ENCODE measurements at places on chromosomes 7 and 10. TPM values are rescaled to one million over a fixed set of nuclear protein-coding genes. Genes with fewer than 3 reads are reported as not detected.

DNA sequence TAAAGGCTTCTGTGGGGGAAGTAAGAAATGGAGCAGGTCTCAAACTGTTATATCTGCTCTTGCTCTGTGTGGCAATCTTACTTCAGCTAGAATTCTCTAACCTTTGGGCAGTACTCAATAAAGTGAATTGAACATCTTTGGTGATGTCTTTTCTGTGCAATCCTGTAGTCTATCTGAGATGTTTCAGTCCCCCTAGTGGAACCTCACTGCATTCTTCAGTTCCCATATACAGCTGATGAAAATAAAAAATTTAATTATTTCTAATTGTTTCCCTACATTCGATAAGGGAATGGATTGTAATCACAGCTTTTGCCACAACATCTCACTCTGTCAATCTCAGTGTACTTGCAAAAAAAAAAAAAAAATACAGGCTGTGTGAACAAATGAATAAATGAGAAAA, 522.6 kb downstream of the DNAJB9 start:
- DNase-seq: no peak

LAMB1 gene
- 204 TPM for total RNA-seq

GRCh38 chr10:80144067-80144695, 11.7 kb downstream of the PLAC9 start:
- DNase-seq: no peak

DNA sequence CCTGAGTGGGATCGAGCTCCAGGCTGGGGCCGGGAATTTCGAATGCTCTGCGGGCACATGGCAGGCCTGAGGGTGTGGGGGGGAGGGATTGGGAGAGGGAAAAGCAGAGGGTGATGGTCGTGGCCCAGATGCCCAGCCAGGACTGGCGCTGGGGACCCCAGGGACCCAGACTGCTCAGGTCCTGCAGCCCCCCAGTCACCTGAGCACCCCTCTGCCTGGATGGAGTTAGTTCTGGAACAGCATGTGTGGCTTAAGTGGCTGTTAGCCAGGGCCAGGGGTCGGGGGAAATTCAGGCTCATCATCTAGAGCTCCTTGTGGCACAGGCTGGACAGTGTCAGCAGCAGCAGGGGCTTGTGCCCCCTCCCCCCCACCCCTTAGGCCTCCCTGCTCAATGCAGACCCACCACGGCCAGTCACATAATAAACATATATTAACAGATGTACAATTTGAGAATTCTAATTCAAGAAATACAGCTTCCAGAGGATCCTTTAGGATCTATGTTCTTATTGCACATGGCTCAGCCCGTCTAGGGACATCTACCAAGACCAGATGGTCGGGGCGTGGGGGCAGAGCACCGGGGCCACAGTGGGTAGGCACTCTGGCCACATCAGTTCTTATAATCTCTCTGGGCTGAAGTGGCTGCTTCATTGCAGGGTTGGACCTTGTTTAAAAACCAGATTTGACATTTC, 22.2 kb downstream of the DNAJB12 start:
- DNase-seq: no peak

CALCR gene
- 0.10 TPM for total RNA-seq

GRCh38 chr10:100886521-100886920, 26.2 kb upstream of the SLF2 start:
- DNase-seq: no peak

DNA sequence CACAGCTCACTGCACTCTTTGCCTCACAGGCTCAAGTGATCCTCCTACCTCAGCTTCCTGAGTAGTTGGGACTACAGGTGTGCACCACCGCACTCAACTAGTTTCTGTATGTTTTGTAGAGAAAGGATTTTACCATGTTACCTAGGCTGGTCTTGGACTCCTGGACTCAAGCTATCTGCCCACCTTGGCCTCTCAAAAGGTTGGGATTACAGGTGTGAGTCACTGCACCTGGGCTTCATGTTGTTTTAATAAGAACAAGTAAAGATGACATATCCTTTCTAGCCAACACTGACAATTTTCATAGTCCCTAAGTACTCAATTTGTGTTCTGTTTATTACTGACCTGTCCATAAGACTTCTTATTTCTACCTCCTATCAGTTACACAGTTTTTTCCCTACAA, 16.8 kb downstream of the SEMA3C start:
- DNase-seq: no peak

GRCh38 chr10:72308320-72308987, 34.7 kb downstream of the DDIT4 start:
- no peak for DNase-seq

- DNase-seq: no peak
Observed at GRCh38 chr7:135743907-135744731, 4.5 kb downstream of the FAM180A start.

GRCh38 chr7:148485618-148486017, 104.9 kb upstream of the C7orf33 start:
- DNase-seq: no peak

GRCh38 chr10:78931321-78932053, 137.3 kb upstream of the ZMIZ1 start:
- no peak for DNase-seq

GRCh38 chr7:121504482-121504881, 108.4 kb upstream of the FAM3C start:
- no peak for DNase-seq

DNA sequence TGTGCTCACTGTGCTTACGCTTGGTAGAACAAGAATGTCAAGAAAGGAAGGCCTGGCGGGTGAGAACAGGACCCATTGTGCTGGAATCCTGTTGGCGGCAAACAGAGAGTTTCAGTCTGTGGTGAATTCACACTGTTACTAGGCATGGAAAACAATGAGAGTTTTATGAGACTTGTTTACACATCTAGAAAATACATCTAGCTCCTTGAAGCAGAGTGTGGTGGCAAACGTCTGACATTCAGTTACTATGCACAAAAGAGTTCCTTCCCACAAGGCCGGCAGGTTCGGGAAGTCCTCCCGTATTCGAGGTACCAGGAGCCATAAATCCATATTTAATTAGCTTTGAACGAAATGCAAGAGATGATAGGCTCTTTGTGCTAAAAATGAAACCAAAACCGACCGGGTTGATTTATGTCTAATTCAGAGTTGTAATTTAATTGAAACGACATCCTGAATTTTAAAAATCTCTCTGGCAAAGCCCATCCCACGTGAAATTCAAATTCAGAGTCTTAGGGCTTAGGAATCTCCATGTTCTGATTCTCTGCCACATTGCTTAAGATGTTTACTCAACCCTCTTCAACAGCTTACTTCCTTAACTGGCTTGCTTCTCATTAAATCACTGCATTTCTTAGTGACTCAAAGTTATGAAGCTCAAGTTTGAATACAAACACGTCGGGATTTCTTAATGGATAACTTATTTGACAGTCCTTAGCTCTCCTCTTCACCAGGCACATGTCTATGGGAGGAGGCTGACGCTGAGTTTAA, 299.9 kb upstream of the PITRM1 start:
- DNase-seq: no peak

GRCh38 chr7:48411619-48412018, 240.4 kb downstream of the ABCA13 start:
- DNase-seq: no peak

- DNase-seq: no peak
Observed at GRCh38 chr10:125041856-125042506, 100.1 kb downstream of the ZRANB1 start.

GOLGA7B gene
- total RNA-seq: 1.5 TPM

GIMAP6 gene
- 0.23 TPM for total RNA-seq

CC2D2B gene
- 0.21 TPM for total RNA-seq

DNA sequence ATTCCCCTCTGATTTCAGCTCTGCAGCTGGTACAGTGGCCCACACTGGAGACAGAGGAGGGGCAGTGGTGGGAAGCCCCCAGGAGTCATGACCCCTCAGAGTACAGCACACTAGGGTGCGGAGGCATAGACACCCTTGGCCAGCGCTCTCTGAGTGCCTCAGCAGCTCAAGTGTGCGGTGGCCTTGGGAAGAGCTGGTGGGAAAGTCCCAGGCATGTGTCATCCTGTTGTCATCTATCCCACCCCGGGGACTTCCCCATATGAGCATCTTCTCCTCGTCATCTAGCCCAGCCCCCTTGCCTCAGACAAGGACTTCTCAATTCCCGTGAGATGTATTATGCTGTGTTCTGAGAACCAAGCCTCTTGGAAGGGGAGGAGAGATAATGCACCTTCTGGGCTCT, 15.6 kb upstream of the PPIF start:
- no peak for DNase-seq

ZSWIM8 gene
- 109 TPM for total RNA-seq

DNA sequence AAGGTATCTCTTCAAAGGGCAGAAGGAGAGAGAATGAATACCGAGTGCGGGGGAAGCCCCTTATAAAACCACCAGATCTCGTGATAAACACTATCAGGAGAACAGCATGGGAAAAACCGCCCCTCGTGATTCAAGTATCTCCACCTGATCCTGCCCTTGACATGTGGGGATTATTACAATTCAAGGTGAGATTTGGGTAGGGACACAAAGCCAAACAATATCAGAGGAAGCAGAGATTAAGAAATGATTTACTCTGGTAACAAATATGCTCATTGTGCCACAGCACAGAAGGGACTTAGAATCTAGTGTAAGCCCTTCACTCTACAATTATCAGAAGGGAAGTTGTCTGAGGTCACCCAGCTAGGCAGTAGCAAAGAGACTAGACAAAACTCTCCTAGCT, 40.1 kb upstream of the ZNRF2 start:
- DNase-seq: no peak

- peak; percentile 50 for DNase-seq
Observed at GRCh38 chr7:158407581-158408317, 179.9 kb downstream of the PTPRN2 start.
